ENCODE measurements at places on chromosomes 7 and 10. TPM values are rescaled to one million over a fixed set of nuclear protein-coding genes. Genes with fewer than 3 reads are reported as not detected.

Gene SUN3
- not detected for total RNA-seq

Gene PKD2L1
- not detected for total RNA-seq

Gene AKR1C8
- total RNA-seq, result not detected

Gene ZNF33B
- total RNA-seq, result 11.1 TPM

Gene EBLN1
- total RNA-seq, result not detected

Gene STEAP4
- 202 TPM for total RNA-seq

Gene ADARB2
- total RNA-seq, result not detected

Gene H2BK1
- total RNA-seq, result not detected

Gene IKZF1
- 11.9 TPM for total RNA-seq

Gene NPVF
- total RNA-seq, result not detected

Gene JAKMIP3
- 0.62 TPM for total RNA-seq

Gene ASB10
- total RNA-seq, result not detected

Gene LRIT1
- not detected for total RNA-seq

Gene WNT2
- total RNA-seq, result 4.7 TPM

Gene TEX47
- not detected for total RNA-seq

Gene TMEM229A
- not detected for total RNA-seq

Gene LLCFC1
- total RNA-seq, result not detected

Gene FXYD4
- not detected for total RNA-seq

Gene MMP21
- total RNA-seq, result 0.38 TPM

Gene SFTPA1
- 0.83 TPM for total RNA-seq

Gene LIPN
- 0.32 TPM for total RNA-seq

Gene ZNF12
- 25.0 TPM for total RNA-seq

Gene DNAJC30
- 7.7 TPM for total RNA-seq

Gene NOS3
- total RNA-seq, result 27.9 TPM

Gene GDF10
- total RNA-seq, result 1.5 TPM

Gene CALD1
- 1,514 TPM for total RNA-seq

Gene MMS19
- total RNA-seq, result 29.5 TPM

Gene TCAF2
- 1.7 TPM for total RNA-seq

Gene CCSER2
- 85.4 TPM for total RNA-seq

Gene SH2D4B
- total RNA-seq, result 0.10 TPM

Gene POMZP3
- total RNA-seq, result 6.9 TPM

Gene CHN2
- 8.4 TPM for total RNA-seq

Gene NYAP1
- 1.4 TPM for total RNA-seq

Gene TDRD1
- 0.48 TPM for total RNA-seq

Gene TAS2R41
- total RNA-seq, result 0.46 TPM

Gene MDH2
- 94.9 TPM for total RNA-seq

Gene MICU1
- 58.9 TPM for total RNA-seq

Gene SPDYE6
- total RNA-seq, result not detected

Gene NUPR2
- total RNA-seq, result not detected

Gene OPN4
- total RNA-seq, result not detected

Gene FAM25C
- not detected for total RNA-seq

Gene MBL2
- total RNA-seq, result not detected

Gene NKX2-3
- total RNA-seq, result not detected

Gene HTR7
- 0.83 TPM for total RNA-seq

Gene CALHM3
- not detected for total RNA-seq

Gene BMPER
- 5.6 TPM for total RNA-seq

Gene ZNF804B
- not detected for total RNA-seq
